ENCODE measurements at places on chromosomes 12 and 14.

GRCh38 chr12:104207416-104208205 lies 8.0 kb upstream of the TXNRD1 start:
- DNase-seq = peak; percentile 50

DNA sequence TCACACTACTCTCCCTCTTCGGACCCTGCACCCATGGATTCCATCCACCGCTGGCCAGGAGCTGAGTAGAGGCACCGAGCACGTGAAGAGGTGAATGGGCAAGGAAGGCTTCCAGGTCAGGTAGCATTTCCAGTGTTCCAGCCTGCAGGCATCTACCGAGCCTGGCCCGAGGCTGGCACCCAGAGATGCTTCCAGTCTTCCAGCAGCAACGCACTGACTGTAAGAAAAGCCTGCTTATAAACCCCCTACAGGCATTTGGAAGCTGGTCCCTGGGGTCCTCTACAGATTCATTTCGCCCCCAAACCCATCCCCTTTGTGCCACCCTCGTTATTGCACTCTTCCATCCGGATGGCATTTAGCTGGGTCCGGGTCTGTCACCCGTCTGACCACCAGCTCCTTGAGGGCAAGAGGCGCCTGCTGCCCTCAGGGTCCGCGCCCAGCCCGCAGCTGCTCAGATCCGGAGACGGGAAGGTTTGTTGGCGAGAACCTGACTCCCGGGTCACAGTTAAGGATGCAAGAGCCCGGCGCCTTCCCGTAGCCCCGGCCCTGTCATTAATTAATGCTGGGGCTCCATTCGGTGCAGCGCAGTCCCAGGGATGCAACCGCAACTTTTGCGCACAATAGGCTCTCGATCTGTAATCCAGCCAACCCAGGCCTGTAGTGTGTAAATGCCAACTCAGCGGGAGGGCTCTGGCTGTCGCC lies 614 bp upstream of the MARK3 start:
- no peak for DNase-seq

GRCh38 chr12:4030929-4031702 lies 157.9 kb upstream of the PARP11 start:
- DNase-seq = peak; percentile 6

- DNase-seq = no peak
These were observed 105.8 kb downstream of the TGFB3 start for GRCh38 chr14:75875958-75876357.

DNA sequence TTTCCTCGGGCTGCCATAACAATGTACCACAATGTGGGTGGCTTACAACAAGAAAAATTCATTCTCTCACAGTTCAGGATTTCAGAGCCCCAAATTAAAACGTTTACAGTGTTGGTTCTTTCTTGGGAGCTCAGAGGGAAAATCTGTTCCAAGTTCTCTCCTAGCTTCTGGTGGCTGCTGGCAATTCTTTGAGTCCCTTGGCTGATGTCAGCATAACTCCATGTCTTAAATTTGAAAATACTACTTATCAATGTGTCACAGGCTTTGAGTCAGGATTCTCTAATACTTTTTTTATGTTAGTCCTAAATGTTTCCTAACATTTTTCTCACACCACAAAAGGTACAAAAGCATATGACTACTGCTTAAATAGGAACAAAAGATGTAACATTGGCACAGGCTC lies 198.4 kb upstream of the ATXN7L3B start:
- DNase-seq = no peak

- no peak for DNase-seq
These were observed 12.2 kb upstream of the PCED1B start for GRCh38 chr12:47067176-47067575.

GRCh38 chr12:99521664-99522063 lies 125.9 kb upstream of the GARIN6 start:
- DNase-seq = no peak

DNA sequence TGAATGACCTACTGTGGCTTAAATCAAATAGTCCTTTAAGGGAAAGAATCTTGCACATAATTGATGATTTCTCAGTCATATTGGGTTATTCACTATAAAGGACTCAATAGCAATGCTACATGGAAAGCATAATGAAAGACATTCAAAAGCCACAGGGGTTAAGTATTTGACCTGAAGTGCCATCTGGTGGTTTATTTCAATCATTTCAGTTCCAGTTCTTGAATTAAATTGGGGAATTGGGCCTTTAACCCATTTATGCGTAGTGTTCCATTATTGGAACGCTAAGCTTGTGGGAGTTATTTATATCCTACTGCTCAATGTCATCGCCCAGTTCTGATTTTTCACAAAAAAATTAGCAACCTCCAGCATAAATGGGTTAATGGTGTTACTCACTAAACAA lies 41.3 kb upstream of the C12orf71 start:
- no peak for DNase-seq

GRCh38 chr14:59176765-59177164 lies 11.7 kb upstream of the DAAM1 start:
- no peak for DNase-seq

- no peak for DNase-seq
These were observed 2.2 kb upstream of the LMO3 start for GRCh38 chr12:16607906-16608775.

- no peak for DNase-seq
These were observed 251.0 kb downstream of the DIO2 start for GRCh38 chr14:79960288-79960687.

DNA sequence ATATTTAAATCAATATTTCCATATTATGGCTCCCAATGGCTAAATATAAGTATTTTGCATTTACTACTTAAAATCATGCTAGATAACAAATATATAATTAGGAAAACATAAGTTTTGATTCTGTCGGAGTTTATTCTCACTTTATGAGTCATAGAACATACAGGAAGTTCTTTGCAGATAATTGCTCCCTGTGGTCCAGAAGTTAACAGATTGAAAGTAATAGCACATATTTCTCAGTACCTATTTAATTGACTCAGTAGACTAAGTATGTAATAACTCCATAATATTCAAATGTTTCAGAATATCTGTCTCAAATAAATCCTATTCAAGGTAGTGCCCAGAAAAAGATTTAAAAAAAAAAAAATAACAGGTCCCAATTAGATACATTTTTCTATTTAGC lies 806.0 kb upstream of the ATXN7L3B start:
- no peak for DNase-seq

DNA sequence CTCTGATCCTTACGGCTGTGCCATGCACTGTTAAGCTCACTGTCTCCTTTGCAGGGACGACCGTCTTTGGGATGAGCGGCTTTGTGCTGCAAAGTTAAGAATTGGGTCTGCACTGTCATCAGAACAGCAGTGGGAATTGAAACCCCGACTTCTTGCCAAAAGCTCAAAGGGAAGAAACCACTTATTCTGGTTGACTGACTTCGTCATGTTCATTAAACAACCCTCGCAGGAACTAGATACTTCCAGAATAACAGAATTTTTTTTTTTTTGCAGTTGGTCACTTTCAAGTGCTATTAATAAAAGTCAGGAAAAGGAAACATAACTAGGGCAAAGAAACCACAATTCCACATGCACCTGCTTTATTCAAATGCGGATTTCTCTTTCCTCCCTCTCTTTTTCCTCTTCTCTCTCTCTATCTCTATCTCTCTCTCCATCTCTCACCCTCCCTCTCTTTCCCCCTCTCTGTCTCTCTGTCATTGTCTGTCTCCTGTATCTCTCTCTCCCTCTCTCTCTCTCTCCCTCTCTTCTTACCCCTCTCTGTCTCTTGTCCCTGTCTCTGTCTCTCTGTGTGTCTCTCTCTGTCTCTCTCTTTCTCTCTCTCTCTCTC lies 12.3 kb upstream of the GLT1D1 start:
- no peak for DNase-seq

DNA sequence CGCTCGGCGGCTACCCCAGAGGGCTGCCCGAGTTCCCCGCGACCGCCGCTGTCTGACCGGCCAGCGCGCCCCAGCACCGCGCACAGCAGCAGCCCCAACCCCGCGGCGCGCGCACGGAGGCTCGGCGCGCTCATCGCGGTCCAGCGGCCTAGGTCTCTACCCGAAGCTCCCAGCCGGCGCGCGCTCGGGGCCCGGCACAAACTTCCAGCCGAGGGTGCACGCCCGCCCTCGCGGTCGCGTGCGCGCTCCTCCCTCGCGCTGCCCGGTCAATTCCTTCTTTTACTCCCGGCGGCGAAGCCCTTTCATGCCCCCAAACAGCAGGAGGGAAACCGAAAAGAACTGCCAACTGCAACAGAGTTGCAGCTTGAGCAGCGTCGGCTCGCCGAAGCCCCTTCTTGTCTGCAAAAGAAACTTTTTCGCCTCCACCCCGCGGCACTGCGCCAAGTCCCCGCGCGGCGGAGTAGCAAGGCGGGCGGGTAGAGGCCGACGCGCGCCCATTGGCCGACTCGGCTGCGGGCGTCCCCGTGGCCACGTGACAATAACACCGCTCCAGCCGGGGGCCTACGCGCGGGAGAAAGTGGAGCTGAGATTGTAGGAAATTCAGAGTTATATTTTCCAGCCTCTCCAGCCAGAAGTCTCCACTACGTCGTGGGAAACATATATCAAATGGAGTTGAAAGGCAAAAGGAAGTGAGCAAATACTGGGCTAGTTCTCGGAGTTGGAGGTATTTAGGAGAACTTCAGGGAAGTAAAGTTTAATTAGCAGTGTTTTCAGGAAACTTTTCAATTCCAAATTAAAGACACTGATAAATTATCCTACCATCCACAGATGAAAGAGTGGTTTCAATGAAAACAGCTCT lies at the start of gene LRIG3:
TSS of gene LRIG3 (minus strand) at position 403 of the 859 bp plus-strand sequence. CDS start at position 134, 269 bp downstream.
- peak; percentile 45 for DNase-seq

GRCh38 chr14:26636561-26636960 lies 38.7 kb upstream of the NOVA1 start:
- DNase-seq = no peak

DNA sequence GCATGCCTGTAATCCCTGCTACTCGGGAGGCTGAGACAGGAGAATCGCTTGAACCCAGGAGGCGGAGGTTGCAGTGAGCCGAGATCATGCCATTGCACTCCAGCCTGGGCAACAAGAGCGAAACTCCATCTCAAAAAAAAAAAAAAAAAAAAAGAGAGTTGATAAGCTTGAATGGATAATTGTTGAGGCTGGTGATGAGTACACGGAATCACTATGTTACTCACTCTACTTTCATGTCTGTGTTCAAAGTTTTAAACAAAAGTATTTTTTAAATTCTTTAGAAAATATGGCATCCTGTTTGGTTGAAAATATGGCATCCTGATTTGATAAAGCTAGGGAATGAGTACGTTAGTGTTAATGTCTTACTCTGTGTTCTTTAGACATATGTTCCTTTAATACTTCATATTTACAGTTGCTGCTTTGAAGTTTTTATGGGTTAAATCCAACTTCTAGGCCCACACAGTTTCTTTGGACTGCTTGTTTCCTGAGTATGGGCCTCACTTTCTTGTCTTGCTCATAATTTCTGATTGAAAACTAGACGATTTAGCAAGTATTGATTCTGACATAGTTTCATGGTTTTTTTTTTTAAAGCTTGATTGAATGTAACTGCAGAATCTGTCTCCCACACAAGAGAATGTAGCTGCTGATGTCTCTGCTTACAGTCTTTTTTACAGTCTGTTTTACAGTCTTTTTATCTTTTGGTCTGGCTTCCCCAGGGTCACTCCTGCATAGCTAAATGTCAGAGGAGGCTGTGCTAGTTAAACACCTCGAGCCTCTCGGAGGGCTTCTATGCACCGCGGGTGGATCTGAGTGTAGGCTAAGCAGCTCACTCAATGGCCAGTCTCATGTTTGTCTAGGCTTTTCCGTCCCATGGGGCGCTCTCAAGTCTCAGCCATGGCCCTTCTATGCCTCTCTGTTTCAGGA lies 14.1 kb upstream of the FBLN5 start:
- no peak for DNase-seq

- DNase-seq = no peak
These were observed 43.8 kb downstream of the LRCOL1 start for GRCh38 chr12:132566516-132567131.

DNA sequence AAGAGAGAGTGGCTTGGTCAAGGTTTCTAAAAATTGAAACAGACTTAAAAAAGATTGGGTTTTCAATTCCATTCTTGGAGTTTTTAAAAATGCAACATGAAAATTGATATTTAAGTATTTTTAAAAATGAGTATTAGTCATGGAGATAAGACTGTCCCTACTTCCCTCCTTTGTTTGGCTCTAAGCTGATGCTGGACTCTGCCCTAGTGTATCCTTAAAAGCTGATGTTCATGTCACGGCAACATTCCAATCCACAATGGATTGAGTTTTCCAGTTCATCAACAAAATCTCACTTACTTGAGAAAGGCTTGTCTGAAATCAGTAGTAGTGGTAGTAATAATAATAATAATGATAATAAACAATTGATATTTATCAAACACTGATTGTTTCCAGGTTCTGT lies 119.0 kb upstream of the SLC38A2 start:
- DNase-seq = no peak

DNA sequence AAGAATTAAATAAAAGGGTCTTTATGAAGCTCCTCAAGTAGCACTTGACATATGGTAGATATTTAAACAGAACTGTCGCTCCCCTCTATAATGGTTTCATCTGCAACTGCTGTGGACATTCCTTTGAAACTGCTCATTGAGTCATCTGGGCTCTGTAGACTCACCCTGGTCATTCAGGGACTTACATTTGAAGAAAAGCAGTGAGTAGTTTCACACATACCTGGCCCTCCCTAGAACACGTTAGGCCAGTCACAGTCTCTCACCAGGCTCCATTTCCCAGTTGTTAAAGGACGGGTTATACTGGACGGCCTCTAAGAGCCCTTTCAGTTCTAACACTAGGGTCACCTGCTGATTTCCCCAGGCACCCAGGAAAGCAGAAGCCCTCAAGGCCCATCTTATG lies 217.0 kb downstream of the BCL11B start:
- DNase-seq = no peak

- no peak for DNase-seq
These were observed 196.0 kb downstream of the BCAT1 start for GRCh38 chr12:24752763-24753462.
